ENCODE measurements at places on chromosomes 2 and 18.

GRCh38 chr2:47002480-47003381 lies 87.1 kb upstream of the MCFD2 start:
- DNase-seq = peak; percentile 62

DNA sequence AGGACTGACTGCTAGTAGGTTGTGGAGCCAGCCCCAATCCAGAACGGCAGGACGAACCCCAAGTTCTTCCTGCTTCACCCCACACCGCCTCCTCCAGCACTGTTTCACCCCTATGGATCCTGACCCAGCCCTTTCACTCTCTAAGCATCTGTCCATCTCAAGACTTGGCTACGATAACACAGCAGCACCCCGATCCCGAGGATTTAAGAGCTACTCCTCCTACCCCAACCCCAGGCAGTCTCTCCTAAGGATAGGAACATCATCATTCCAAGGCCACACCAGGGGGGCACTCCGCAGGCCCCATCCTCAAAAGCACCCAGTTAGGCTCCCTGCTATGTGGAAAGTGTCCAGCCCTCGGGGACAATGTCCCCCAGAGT lies 645 bp downstream of the KCTD18 start:
- DNase-seq = peak; percentile 11

DNA sequence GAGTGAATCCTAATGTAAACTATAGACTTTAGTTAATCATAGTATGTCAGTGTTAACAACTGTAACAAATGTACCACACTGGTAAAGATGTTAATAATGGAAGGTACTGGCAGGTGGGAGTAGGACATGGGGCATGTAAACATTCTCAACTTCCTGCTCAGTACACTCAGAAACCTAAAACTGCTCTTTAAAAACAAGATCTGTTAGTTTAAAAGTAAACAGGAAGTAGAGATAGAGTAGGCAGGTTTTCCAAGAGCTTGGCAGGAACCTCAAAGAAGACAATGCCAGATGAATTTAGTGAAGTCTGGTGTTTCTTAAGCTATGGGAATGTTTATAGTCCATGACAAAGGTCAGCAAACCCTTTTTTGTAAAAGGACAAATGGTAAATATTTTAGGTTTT lies 46.6 kb downstream of the CCDC138 start:
- DNase-seq = peak; percentile 40

DNA sequence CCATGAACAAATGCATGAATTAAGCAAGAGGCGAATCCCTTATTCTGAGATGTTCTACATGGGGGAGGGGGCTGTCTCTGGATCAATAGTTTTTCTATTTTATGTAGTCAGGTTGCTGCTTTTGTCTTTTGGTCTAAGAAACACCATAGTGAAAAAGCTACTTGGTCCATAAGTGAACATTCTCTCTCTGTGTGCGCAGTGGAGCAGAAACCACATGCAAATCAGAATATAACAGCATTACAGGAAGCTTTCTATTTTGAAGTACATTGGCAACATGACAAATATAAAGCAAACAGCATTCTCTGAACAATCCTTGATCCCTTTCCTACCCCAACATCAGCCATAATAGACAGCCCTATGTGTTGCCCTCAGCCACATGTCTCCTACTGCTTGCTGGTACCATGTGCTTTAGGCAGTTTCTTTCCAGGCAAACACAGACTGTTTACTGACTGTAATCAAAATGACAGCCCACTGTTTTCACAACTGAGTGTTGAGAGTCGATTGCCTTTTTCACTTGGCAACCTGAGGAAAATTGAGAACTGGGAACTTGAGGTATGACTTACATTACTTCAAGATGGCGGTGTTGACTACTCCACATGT lies 10.6 kb downstream of the SCN3A start:
- DNase-seq = no peak

DNA sequence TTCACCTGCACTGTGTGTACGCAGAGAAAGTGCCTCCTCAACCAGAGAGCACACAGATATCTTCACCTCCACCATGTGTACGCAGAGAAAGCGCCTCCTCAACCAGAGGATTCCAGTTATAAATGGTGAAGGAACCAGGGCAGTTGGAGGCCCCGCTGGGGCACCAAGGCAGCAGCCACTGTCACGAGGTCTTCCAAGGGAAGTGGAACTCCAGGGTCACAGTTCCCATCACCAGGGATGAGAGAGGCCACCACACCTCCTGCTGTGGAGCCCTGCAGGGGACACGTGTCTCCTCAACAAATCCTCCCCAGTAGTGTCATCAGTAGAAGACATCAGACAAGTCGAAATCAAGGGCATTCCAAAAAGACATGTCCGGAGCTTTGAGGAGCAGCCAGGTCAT lies 28.2 kb upstream of the NFATC1 start:
- no peak for DNase-seq

GRCh38 chr18:56148373-56148772 lies 490.0 kb downstream of the TXNL1 start:
- no peak for DNase-seq

GRCh38 chr2:204842661-204843485 lies 297.6 kb downstream of the PARD3B start:
- DNase-seq = peak; percentile 97

DNA sequence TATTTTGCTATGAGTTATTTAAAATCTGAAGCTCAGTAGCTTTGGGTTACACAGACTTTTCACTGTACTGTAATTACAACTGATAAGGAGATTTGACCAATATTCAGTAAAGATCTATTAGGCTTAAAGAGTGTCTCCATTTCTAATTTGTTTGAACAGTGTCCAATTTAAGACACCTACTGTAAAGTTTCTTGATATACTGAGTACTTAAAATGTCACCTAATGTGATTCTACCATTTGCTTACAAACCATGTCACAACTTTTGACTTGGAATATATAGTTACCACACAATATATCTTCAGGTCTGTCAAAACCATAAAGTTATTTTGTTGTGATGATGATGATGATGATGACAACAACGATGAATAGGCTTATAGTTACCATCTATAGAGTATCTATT lies 228.5 kb upstream of the SMAD7 start:
- DNase-seq = no peak

- DNase-seq = no peak
Measured at GRCh38 chr2:27214941-27215340, 2.2 kb upstream of the CAD start.

DNA sequence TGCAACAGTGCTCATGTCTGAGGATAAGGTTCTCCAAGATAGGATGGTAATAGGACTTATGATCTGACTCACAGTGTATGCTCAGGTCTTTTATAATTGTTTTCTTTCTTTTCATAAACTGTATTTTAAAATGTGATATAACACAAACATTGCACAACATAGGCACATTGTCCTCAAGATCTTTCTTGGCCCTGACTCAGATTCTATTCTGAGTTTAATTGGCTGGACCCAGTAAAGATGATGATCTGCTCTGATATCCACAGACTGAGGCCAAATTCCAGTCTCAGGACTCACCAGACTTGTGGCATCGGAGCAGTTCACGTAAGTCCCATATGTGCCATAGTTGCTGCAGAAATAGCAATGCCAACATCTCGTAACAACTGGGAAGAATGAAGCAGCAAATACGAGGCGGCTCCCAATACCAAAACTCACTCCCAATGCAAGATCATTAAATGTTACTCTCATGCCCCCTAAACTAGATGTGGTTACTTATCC lies 448.9 kb upstream of the SLC14A2 start:
- DNase-seq = peak; percentile 77

- DNase-seq = peak; percentile 74
Measured at GRCh38 chr2:181305301-181306123, 151.7 kb upstream of the ITGA4 start.

DNA sequence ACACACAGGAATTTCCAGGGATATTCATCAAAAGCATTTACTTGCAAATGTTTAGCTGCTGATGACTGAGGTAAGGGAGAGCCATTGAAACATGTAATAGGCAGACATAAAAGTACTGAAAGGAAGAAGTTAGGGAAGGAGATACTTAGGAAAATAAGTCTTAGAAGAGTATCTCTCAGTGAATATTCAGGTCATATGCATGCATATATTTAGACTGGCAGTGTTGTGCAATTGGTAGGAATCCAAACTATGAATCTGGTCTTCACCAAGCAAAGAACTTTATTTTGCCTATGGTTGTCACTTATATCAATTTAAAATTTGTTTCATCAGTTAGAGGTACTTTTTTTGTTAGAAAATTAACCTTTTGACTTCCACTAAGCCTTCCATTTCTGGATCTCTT lies 1490.7 kb downstream of the SUCLG1 start:
- DNase-seq = peak; percentile 75

GRCh38 chr2:164134336-164134735 lies 398.5 kb upstream of the FIGN start:
- DNase-seq = peak; percentile 5

DNA sequence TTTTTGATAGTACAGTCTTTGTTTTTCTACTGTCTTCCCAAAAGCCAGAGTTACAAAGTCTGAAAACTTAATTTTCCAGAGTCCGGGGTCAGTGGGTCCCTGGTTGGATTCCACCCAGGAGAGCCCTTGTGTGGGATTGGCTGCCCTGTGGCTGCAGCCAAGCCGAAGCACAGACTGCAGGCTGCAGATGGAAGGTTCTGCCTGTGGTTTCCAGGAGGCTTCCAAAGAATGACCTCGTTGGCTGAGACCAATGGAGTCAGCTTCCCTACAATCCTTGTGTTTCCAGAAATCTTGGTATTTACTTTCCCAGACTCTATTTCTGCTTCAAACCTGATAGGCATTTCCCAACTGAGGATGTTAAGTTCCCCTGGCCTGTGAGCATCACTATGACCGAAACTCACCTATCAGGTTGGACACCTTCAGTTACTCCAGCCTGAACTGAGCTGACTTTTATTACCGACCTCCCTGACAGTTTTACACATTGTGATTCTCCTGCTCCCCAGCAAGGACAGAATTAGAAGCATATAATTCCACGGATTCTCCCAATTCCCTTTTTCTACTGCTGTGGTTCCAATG lies 117.5 kb upstream of the CCDC68 start:
- DNase-seq = no peak

DNA sequence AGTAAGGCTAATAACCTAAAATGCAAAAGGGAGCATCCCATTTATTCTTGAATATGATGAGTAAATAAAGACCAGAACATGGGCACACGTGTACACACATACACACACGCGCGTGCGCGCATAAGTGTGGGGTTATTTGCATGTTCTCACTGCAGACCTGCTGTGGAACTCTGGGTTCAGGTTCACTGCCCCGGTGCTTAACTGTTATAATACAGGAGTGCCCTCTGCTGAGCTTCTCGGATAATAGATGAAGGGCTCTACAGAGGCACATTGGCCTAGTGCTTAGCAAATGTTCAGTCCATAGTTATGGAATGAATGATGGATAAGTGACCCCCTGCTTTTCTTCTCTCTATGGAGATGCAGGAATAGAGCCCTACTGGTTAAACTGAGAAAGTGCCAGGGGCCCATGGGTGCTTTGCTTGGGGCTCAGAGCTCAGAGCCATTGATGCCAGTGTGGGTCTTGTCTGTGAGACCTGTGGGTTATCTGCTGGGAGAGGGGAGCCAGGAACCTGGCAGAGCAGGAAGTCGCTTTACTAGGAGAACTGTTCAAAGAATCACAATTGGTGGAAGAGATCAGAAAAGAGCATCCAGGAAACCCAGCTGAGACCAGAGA lies 3.6 kb upstream of the ARL4C start:
- DNase-seq = peak; percentile 81

DNA sequence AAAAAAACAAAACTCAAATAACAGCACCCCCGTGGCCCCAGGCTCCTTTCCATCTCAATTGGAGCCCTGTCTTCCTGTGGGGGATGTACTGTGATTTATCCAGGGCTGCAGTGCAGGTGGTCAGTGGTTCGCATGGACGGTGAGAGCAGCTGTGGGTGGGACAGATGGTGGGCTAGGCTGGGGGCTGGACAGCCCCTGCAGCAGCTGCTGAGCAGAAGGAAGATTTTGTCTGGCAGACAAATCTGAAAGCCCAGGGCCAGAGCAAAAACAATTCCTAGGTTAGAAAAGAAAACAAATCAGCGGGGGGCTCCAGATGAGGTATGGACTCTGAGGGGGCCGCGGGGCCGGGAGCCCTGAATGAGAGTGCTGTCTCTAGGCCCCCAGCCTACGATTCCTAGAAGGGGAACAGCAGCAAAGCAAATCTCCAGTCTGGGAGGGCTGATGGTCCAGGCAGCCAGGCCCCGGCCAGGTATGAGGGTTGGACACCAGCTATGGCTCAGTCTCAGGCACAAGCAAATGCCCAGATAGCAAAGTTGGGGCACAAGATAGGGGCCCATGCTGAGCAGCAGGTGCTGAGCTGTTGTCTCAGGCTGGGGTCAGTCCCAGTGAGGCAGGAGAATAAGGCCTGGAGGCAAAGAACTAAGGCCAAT lies 45.4 kb downstream of the SOWAHC start:
- no peak for DNase-seq

DNA sequence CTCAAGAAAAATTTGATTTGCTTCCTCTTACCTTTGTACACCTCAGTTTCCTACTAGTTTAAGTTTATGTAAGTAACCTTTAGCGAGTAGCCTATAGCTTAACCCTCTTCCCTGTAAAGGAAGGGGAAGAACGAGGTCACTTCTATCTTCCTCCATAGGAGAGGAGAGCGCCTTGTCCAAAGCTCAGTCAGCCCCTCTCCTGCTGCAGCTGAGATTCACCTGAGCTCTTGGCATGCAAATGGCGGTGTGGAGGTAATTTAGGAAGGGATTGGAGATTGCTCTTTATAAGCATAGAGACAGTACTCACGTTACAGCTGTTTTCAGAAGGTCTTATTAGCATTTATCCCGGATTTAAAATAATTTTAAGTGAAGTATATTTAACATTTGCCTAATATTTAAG lies 27.8 kb upstream of the SERPINB12 start:
- no peak for DNase-seq

- no peak for DNase-seq
Measured at GRCh38 chr2:48120112-48120511, 213.8 kb upstream of the FBXO11 start.

DNA sequence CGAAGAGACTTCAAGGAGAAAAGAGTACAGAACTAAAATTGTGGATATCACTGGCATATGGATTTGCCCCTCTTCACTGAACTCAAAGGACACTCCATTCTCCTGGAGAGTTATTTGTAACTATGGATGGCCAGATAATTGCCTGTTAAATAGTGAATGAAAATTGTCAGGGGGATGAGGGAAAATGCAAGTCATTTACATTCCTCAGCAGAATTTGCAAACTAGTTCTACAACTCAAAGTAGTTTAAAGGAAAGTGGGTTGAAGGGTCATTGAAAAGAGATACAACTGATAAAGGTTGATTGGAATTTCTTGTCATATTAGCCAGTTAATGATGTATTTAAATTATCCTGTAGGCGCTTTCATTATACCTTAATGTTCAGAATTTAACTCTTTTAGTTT lies 266.5 kb upstream of the SPOPL start:
- no peak for DNase-seq

GRCh38 chr2:69340101-69340775 lies 46.8 kb downstream of the GFPT1 start:
- peak; percentile 85 for DNase-seq

GRCh38 chr2:26475037-26475436 lies 2.9 kb downstream of the OTOF start:
- no peak for DNase-seq

- no peak for DNase-seq
Measured at GRCh38 chr18:2878656-2879330, 32.0 kb downstream of the EMILIN2 start.

- peak; percentile 69 for DNase-seq
Measured at GRCh38 chr2:29196792-29197788, 81.9 kb downstream of the CLIP4 start.
